ENCODE measurements at places on chromosomes 16 and 17.

DNA sequence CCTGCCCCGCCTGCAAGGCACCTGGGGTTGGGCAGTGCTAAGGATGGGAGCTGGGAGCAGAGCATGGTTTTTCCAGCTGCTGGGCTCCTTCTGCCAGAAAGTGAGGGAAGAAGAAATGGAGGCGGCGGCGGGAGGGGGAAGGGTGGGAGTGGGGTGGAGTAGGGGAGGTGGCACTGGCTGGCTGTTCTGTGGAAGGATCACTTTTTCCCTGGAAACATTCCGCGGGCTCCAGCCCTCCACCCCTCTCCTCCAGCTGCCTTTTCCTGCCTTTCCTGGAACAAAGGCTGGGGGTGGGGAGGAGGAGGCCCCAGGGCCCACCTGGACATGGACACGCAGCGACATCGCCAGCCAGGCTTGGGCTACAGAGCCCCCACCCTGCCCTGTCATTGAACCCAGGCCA is 41.1 kb downstream of the CFAP20 start:
- peak; percentile 69 for DNase-seq

DNA sequence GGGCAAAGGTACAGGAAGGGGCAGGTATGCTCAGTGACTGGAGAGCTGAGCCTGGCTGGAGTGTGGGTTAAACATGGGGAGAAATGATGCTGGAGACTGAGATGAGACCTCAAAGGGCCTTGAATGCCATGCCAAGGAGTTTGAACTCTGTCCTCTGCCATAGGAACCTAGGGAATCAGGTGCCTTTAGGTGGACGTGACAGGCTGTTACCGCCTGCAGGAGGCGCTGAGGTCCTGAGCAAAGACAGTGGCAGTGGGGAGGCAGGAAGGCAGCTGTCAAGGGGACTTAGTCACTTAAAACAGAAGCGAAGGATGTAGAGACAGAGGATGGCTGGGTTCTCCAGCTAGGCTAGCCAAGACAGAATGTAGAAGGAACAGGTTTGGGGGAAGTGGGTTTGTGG is 9.1 kb downstream of the PSMB3 start:
- peak; percentile 84 for DNase-seq

DNA sequence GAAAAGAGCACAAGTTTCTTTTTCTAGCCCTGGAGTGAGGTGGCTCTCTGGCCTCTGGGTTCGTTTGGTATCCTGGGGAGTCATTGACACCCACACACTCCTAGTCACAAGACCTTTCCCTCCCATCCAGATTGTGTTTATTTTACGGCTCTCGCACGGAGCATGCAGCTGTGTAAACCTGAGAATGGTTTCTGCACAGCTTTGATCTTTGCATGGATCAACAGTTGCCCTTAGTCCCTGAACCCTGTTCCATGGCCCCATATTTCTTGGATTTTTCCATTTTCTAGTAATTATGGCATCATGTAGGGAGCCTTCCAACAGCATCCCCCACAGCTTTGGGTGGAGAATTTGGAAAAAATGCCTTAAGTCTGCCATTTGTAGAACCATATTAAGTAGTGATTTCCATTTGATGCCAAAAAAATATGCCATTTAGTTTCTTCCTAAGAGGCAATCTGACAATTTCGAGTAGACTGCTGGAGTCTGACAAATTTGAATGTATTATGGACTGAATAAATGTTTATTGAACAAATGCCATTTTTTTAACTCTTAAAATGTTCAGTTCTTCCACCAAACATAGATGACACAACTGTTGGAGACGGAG is 197.7 kb downstream of the WWOX start:
- DNase-seq, result no peak

DNA sequence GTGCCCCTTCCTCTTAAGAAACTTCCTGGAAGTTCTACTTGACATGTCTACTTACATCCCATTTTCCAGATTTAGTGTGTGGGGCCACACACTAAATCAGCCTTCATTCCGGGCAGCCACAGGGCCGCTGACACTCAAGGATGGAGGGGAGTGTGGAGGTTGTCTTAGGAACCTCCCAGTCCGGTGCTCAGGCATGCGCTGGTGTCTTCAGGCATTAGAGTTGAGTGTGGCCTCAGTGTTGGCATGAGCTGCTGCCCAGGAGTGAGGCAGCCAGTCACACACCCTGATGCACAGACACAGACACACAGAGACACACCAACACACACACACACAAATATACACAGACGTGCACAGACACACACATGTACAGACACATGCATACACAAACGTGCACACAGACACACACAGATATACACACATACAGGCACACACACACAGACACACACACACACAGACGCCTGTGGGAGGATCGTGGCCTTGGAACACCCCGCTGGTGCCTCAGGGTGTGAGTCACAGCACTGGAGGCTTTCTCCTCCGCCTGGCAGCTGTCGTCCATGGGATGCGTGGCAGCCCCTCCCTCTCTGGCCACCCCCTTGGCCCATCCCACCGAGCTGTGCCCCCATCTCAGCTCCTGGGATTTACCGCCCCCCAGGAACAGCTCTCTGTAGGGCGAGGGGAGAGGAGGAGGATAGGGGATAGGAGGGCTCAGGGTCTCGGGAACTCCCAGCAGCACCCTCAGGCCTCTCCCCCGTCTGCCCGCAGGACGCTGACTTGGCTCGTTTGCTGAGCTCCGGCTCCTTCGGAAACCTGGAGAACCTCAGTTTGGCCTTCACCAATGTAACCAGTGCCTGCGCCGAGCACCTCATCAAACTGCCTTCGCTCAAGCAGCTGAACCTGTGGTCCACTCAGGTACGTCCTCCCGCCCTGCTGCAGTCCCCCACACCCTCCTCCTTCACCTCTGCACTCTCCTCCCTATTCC is 75.6 kb upstream of the PLCG2 start:
- no peak for DNase-seq

GRCh38 chr17:60304502-60304901 is 87.4 kb downstream of the USP32 start:
- no peak for DNase-seq

- DNase-seq, result no peak
Measured at GRCh38 chr16:85372627-85373372, 240.3 kb upstream of the GSE1 start.

- DNase-seq, result peak; percentile 40
Measured at GRCh38 chr17:1703063-1703462, 7.1 kb downstream of the TLCD2 start.

- no peak for DNase-seq
Measured at GRCh38 chr16:15947983-15948509, 1.4 kb upstream of the ABCC1 start.

- DNase-seq, result no peak
Measured at GRCh38 chr16:14449334-14449733, 180.7 kb downstream of the PARN start.

DNA sequence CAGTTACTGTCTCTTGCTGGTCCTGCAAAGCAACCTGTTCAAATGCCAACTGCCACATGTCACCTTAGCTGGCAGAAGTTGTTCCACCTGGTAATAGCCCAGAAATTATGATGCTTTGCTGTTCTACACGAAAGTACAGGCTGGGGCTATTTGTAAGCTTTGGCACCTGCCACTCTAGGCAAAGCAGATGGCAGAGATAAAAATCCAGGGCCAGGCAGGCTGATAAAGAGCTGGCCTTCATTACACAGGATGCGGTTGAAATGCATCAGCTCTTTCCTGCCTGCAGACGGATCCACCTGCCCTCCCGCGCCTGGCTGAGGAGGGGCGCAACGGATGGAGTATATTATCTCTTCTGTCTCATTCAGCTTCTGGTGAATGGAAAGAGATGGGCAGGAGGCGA is 29.3 kb upstream of the KDM8 start:
- DNase-seq, result no peak

- peak; percentile 37 for DNase-seq
Measured at GRCh38 chr17:57044976-57045867, 39.8 kb upstream of the AKAP1 start.

DNA sequence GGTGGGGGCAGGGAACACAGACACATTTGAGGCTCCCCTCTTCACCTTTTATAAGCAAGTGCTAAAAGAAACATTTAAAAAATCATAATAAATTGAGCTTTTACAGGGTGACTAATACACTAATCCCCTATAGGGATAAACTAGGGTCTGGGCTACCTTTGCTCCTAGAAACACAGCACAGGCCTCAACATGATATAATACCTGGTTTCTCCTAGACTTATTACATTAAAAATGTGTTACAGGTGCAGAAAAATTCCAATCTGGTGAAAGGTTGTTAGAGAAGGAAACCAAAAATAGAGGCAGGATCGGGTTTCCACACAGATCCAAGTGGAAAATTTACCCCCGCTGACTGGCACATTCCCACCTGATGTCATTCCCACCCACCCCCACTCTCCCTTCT is 124.7 kb upstream of the NOG start:
- no peak for DNase-seq

DNA sequence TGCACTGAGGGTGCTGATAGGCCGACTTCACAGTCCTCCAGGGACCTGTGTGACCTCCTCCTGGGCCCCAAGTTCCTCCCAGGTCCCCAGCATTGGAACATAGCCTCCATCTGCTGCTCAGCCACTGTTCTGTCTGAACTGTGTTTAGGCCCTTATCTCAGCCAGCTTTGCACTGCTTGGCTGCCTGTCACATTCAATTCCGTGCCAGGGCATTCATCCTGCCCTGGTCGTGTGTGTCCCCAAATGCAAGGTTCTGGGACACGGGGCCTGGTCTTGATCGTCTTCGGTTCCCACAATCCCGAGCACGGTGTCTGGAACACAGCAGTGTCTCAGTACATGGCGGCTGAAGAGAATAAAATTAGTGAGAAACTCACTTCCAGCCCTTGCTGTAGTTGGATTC is 69.9 kb upstream of the NFAT5 start:
- no peak for DNase-seq

DNA sequence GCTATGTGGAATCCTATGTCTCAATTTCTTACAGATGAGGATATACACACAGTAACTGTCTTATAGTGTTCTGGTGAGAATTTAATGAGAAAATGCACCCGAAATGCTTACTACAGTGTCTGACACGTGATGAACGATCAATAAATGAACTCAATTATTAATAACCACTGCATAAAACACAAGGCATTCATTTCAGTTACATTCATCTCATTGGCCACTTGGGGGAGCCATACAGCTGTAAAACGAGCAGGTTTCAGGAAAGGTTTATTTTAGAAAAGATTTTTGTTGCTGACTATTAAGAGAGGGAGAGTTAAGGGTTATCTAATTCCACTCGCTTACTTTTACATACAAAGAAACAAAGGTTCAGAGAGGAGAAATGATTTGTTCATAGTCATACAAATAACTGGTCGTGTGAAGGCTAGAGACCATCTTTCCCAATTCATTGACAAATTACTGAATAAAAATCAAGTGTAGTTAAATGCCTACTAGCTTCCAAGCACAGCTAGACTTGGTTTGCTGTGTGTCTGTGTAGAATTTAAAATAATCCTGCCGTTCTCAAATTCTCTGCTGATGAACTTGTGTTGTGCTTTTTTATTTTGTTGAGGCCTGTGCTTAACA is 160.1 kb downstream of the MAP2K4 start:
- peak; percentile 47 for DNase-seq

DNA sequence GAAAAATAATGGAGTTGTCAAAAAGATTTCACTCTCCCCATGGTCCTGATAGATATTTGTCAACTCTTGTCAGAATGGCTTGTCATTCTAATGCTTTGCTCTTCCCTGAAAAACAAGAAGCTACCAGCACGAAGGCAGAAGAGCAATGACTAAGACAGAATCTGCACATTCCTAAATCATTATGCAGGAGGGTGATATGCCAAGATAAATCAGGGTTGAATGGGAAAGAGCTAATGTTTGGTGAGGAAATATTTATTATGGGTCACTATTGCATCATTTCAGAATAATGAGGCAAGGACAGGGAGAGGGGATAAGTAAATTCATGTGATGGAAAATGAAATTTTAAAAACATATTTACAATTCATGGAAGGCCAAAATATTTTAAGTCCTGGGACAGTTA is 297.5 kb upstream of the XYLT1 start:
- no peak for DNase-seq

- no peak for DNase-seq
Measured at GRCh38 chr16:60137891-60138290, 1403.8 kb upstream of the GOT2 start.

- DNase-seq, result peak; percentile 64
Measured at GRCh38 chr16:28875134-28876018, 2.9 kb upstream of the ATP2A1 start.

GRCh38 chr16:58085584-58086251 is 43.5 kb downstream of the CFAP20 start:
- DNase-seq, result no peak

- DNase-seq, result no peak
Measured at GRCh38 chr16:75477680-75478473, 13.4 kb upstream of the TMEM170A start.

GRCh38 chr17:80219763-80220053 is 425 bp downstream of the SGSH start:
- no peak for DNase-seq

DNA sequence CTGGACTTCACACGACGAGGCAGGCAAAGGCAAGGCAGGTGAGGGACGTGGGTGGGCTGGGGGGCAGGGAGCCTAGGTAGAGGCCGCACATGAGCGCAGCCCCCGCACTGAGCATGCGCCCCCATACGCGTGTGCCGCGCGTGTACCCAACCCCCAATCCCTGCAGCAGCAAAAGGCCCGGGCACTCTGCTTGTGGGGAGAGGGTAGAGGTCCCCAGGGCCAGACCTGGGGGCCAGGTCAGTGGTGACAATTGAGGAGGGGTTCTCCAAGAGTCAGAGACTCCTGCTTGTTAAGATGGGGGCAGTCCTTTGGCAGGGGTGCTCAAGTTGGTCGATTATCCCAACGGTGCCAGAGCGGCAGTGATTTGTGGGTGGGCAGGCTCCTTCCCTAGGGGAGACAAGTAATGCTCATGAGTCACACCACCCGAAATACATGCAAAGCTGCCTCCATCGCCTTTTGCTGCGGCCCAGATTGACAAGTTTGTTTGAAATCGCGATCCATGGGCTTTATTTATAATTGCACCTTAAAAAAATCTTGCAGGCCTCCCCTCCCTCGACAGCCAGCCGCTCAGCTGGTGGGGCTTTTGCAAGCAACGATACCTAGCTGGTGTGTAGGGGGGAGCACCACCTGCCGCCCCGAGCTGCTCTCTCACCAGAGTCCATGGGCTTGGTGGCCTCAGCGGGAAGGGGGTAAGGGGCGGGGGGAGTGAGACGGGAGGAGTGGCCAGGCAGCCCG is 1.1 kb upstream of the GIT1 start:
- peak; percentile 84 for DNase-seq

GRCh38 chr16:58087209-58087913 is 41.8 kb downstream of the CFAP20 start:
- DNase-seq, result no peak

- DNase-seq, result no peak
Measured at GRCh38 chr16:22849517-22849916, 35.6 kb downstream of the HS3ST2 start.

- no peak for DNase-seq
Measured at GRCh38 chr17:82006468-82007227, 16.0 kb downstream of the CENPX start.

- DNase-seq, result peak; percentile 48
Measured at GRCh38 chr16:38941-39892, 14.2 kb downstream of the POLR3K start.

- no peak for DNase-seq
Measured at GRCh38 chr16:3906363-3906762, 25.9 kb upstream of the CREBBP start.

- peak; percentile 42 for DNase-seq
Measured at GRCh38 chr17:43860927-43861622, 14.1 kb downstream of the CD300LG start.

GRCh38 chr17:73261617-73261951 is at the start of gene CPSF4L:
CPSF4L (minus strand) TSS chr17:73261880; CDS start chr17:73261818, 62 bp downstream.
- DNase-seq, result peak; percentile 62
